H4 (cell line): ENCODE measurements at places on chromosomes 7 and 10. TPM values are rescaled to one million over a fixed set of nuclear protein-coding genes. Genes with fewer than 3 reads are reported as not detected.

DNA sequence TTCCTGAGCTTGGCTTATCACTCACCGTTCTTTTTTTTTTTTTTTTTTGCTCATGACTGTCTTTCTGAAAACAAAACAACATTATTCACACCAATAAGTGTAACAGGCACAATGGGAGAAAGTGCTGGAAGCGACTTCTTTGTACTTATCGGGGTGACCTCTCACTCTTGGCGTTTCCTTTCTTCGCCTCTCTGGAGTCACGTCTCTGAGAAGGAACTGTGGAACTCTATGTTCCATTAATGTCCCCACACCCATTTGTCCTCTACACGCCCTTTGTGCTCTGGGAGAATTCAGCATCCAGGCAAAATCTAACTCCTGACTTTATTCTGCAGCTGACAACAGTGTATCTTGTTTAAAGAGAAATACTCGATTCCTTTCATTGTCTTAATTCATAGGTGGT lies 70.8 kb upstream of the FAM204A start:
- DNase-seq, result no peak

DNA sequence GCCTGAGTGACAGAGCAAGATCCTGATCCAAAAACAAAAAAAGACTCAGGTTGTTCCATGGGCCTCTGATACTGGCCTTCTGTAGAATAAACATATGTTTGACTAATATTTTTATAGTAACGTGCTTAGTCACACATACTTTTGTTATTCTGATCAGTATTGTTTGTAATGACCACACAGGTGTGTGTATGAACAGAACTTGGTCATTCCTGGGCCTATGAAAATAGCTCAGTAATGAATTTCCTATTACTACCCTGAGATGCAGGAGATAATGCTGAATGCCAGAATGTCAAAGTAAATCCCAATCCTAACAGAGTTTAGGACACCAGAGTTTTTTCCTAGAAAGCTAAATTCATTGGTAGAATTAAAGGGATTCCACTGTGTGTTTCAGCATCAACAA lies 108.7 kb downstream of the DOCK4 start:
- DNase-seq, result no peak

MMP21 gene
- not detected in 2 replicates for total RNA-seq

DNA sequence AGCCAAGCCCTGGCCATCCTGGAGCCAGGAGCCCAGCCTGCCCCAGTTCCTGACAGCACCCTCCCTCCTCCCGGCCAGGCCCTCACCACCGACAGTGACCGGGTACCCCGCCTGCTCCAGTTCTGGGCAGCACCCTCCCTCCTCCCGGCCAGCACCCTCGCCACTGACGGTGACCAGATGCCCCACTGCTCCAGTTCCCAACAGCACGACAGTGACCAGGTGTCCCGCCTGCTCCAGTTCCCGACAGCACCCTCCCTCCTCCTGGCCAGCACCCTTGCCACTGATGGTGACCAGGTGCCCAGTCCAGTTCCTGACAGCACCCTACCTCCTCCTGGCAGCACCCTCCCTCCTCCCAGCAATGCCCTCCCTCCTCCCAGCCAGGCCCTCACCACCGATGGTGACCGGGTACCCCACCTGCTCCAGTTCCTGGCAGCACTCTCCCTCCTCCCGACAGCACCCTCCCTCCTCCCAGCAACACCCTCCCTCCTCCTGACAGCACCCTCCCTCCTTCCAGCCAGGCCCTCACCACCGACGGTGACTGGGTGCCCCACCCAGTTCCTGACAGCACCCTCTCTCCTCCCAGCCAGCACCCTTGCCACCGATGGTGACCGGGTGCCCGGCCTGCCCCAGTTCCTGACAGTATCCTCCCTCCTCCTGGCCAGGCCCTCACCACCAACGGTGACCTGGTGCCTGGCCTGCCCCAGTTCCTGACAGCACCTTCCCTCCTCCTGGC lies 40.3 kb downstream of the VIPR2 start:
- no peak for DNase-seq

RHOBTB1 gene
- 39.8 and 41.1 TPM in 2 replicates for total RNA-seq

CCNY gene
- 25.1 and 37.6 TPM in 2 replicates for total RNA-seq

DNA sequence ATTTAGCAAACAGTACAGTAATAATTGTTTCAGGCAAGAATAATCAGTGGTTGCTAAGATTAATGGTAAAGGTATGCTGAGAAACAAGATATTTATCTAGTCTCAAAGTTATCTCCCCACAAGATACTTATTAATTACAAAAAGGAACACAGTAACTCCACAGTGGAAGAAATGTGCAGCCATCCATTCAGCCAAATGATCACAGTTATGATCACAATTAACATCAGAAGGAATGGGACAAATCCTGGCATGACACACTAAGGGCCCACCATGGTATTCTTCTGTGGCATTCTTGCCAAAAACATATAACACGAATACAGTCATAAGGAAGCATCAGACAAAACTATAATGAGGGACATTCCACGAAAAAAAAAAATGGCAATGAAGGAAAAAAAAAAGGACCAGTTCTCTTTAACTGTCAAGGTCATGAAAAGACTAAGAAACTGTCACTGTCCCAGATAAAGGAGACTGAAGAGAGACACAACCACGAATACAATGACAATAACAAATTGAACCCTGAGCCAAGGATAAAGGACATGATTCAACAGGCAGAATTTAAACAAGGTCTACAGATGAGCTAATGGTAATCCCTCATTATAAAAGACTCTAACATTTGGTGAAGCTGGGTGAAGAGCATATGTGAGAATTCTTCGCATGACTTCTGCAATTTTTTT lies 20.9 kb downstream of the NUDCD3 start:
- no peak for DNase-seq

- DNase-seq, result peak; percentile 20
Measured at GRCh38 chr10:52115823-52116222, 198.3 kb upstream of the DKK1 start.

DNA sequence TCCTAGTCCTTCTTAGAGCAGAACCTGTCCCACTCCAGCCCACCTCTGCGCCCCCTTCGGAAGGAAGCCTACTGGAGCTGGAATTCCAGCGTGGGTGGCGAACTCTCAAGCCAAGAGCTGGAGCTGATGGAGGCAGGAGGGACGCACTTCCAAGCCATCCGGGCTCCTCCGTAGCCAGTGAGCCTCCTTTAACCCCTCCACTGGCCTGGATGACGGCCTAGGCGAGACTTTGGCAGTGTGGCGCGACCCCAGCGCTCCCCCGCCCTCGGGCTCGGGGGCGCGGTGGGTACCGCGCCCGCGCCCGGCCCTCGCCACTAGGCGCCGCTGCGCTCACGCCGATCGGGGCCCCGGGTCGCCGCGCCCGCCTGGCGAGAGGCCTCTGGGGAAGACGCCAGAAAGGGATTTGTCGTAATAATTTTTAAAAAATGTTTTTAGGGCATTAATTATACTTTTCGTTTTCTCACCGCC lies 5.1 kb upstream of the EMX2 start:
- DNase-seq, result no peak
